NCI-H146 (cell line): ENCODE measurements at places on chromosomes 1 and 21.
A peak's percentile ranks its signal among the peaks of the same experiment; 100 is the strongest.

- no peak for DNase-seq
Observed at GRCh38 chr1:232621050-232621449, 8.9 kb downstream of the SIPA1L2 start.

DNA sequence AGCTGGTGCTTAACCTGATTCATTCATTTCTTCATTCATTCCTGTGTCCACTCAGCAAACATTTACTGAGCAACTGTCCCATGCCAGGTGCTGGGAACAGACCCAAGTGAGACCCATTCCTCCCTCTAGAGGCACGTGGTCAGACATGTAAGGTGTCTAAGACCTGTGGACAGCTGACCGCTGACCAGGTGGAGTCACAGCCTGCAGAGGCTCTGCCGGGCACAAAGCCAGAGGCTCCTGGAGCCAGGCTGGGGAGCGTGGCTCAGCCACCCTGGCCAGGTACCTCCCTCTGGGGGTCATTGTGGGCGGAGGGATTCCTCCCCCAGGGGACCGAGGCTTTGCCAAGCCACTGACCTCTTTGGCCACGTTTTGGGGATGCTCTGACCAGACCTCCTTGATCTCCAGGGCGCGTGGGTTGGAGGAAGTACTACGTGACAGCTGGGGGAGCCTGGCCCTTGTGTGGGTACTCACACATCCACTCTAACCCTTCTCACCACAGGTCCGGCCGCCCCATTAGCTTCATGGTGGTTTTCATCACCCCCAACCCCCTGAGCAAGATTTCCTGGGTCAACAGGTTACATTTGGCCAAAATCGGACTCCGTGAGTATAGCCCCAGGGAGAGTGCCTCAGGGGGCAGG, 100.3 kb downstream of the ARHGEF10L start:
- no peak for DNase-seq

DNA sequence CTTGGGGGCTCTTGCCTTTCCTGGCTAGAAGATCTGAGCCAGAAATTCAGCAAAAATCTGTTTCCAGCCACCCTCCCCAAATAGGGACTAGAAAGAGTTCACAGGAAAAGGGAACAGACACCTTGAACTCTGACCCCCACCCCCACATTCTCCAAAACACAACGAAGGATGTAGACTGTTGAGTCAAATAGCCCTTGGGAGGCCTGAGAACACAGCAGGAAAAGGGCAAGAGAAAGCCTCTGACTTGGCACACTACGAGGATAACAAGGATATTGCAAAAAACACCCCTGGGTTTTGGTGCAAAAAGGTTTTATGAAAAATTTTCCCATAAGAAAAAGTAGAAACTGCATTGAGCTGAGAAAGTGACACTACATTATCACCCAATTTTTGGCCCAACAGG, 1.9 kb upstream of the YRDC start:
- no peak for DNase-seq

DNA sequence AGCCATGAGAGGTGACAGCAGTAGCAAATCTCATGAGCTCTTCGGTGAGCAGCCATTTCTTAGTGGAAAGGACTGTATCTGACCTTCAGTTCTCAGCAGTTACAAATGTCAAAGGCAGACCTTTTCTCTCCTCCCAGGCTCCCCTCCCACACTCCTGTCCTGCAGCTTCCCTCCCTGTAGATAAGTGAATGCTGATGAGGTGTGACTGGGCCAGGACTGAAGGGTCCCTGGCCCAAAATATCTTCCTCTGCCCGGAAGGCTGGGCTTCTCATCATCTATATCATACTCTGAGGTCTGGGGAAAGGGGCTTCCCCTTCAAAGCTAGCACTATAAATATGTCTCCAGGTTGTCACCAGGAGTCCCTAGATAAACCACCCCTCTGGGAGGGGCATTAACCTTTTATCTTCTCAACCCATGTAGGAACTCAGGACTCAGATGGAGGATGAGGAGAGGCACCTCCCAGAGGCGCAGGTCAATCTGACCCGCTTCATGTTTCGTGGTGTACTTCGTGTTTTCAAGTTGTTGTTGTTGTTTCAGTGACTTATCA, 3.6 kb upstream of the ADAMTSL4 start:
- DNase-seq, result no peak

DNA sequence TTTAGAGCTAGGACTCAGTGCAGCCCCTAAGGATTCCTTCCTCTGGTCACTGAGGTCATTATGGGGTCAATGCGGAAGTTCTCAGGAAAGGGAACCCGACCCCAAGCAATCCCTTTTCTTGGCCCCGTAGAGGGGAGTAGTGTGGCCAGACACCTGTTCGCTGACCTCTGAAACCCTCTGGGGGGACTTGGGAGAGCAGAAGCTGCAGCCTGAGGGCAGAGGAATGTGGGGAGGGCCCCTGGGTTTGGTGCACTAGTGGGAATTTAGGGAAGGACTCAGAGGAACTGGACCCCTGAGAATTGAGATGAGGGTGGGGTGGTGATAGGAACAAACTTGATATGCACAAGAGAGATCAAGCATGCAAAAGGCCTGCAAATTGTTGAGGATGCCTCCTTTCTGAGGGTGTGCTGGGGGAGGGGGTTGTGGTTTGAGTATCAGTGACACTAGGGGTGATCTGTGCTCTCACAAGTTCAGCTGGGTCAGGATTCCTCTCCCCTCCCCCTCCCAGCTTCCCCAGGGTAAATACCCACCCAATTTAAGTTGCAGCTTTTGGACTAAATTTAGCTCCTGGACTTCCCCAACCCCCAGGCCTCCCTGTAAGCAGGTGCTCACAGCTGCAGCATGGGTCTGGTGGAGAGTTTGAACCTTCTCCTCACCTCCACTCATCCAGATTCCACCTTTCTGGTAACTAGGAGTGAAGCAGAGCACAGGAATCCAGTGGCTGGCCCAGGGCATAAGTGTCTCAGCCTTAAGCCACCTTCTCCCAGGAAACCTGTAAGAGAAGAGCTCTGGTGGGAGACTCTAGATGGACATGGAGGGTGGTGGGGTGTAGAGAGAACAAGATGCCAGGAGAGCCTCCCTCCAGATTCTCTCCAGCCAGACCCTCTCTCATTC, 13.5 kb downstream of the ADAMTSL4 start:
- no peak for DNase-seq

DNA sequence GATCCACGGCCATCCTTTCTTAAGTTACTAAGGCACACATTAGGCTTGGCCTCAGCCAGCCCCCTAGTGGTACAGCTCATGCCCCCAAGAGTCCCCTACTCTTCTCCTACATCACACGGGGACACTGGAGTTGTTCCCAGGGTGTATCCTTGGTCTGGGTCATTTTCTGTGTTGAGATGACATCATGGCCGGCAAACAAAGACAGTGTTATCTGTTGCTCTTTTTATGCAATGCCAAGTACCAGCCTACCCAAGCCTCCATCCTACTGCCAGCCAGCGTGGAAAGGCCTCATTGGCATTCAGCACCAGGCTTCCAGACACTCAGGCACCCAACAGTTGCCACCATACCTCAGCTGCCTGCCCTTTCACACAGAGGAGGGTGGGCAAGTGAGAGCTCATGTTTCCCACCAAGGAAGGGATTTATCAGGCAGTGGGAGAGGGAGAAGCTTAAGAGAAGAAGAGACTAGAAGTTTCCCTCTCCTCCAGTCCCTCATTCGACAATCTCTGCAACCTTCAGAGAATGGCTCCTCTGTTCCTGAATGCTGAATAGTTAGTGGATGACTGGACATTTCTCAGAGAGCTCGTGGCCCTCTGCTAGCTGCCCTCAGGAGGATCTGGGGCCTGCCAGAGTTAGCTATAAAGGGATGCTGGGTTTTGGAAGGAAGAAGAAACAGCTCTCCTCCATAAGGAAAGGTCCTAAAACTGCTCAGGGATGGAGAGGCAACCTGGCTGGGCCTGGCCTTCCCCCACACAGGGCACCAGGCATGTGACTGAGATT, 17.7 kb downstream of the CBR1 start:
- no peak for DNase-seq

GRCh38 chr1:27137544-27138075, 17.3 kb downstream of the SLC9A1 start:
- no peak for DNase-seq

DNA sequence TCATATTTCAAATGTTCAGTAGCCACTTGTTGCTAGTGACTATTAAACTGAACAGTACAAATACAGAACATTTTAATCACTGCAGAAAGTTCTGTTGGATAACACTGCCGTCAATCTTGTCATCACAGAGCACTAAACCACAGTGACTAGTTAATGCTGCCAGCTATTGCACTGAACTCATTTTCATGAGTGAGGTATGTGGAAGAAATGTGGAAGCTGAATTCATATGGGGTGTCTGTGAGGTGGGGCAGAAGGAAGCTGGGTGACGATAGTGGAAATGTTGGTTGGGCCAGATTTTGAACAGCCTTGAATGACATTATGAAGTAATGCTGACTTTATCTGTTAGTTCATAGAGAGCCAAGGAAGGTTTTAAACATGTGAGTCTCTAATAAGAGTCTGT, 49.6 kb downstream of the OSBPL9 start:
- DNase-seq, result no peak

- peak; percentile 26 for DNase-seq
Observed at GRCh38 chr1:158087320-158087927, 93.3 kb upstream of the CD1D start.

DNA sequence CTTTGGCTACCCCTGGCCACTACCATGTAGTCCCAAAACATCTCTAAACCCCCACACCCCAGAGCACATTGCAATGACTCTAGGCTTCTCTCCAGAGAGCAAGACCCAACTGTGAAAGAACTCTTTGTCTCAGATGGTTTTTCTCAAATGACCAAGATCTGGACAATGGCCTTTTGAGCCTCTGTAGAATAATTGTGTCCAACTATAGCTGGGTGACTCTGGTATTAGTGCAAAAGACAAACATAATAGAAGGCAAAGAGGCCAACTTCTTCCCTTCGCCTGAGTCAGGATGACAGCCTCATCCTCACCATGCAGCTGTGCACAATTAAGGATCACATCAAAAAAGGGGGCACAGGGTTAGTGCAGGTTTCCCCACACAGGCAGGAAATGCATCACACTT, 139.6 kb downstream of the BRINP2 start:
- no peak for DNase-seq

GRCh38 chr1:196723325-196724185, 51.1 kb upstream of the CFHR3 start:
- DNase-seq, result peak; percentile 86

- no peak for DNase-seq
Observed at GRCh38 chr1:94321662-94322061, 84.3 kb upstream of the ARHGAP29 start.

DNA sequence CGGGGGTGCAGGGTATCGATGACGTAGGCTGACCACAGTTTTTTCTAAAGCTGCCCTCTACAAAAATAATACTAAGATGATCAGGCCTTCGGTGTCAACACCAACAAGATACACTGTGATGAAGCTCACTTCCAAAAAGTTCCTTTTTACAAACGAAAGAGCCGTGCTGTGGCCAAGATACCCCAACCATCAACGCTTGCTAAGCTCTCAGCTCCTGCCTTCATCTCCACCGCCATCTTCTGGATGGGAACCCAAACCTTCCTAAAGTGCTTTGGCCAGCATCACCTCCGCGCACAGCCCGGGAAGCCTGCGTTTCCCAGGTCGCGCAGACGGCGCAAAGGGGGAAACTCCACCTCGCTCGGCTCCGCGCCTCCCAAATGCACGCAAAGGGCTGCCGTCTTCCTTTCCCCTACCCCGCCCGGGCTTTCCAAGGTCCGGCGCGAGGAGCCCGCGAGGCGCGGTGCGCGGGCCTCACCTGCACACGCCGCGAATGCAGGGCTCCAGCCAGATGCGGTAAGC, 541 bp downstream of the USP48 start:
- DNase-seq, result peak; percentile 67

- no peak for DNase-seq
Observed at GRCh38 chr1:231921646-231922345, 295.2 kb downstream of the DISC1 start.

DNA sequence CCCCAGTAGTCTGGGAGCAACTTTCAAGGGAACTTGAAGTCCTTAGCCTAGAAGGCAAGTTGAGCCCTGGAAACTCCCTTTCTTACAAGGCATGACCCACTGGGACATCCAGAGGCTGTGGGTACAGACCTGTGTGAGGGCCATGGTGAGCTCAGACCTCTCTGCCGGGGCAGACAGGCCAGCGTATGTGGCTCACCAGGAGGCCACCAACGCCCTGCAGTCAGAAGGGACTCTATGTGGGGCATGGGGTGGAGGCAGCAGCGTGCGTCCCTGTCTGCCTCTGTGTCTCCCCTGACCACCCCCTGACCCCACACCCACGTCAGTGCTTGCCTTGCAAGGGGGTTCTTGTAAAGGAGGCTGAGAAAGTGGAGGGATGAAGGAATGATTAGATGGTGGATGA, 10.8 kb downstream of the COQ8A start:
- no peak for DNase-seq

- DNase-seq, result no peak
Observed at GRCh38 chr1:2134621-2135307, 59.8 kb downstream of the FAAP20 start.

GRCh38 chr1:165575468-165576099, 31.8 kb downstream of the LRRC52 start:
- no peak for DNase-seq
